Stimulated activated CD4-positive, alpha-beta T cell treated with anti-CD3 and anti-CD28 coated beads, Interleukin-1b, Interleukin-23, amount 100 ng/mL, for 24 hours (primary cell): ENCODE measurements at places on chromosomes 4 and X.

DNA sequence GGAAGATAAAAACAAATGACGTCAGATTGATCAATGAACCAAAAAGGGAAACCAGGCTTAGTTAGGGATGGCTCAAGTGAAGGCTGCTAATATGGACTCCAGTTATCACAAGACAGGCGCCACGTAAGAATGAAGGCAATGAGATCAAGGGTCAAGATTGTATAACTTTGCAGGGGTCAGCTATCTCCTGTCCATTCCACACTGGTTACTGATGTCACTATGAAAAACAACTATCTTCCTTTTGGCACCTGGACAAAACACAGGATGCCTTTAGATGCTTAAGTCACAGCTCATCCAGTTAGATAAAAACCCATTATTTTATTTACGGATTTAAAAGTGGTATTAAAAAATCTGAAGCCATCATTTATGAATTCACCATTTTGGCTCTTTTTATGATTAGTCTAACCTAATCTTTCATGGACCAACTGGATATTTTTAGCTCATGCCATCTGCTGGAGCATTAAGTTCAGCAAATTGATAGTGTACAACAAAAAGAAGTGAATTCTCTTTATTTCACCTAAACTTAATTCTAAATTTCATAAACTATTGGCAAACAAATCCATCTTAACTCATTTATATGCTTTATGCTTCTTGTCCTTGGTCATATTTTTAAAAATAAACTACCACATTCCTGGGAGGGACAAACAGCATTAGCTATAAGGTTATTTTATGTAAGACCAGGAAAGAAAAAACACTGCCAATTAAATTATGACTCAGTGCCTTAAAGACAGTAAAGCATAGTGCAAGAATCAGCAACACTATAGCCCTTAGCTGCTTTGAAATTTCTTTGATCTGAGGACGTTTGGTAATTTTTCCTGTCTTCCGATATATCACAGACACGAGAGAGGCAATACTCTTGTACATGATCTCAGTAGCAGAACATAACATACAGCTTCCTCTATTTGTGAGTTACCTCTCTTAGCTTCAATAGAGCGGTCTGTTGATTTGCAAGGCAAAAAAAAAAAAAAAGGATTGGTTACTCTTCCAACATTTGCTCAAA is 27.0 kb downstream of the DHX15 start:
- no peak for DNase-seq

GRCh38 chr4:8539661-8540060 is 40.5 kb upstream of the GPR78 start:
- DNase-seq: no peak

- DNase-seq: no peak
These were observed 25.9 kb downstream of the NSG1 start for GRCh38 chr4:4412641-4413372.

- no peak for DNase-seq
These were observed 38.6 kb downstream of the PHOX2B start for GRCh38 chr4:41709844-41710481.

DNA sequence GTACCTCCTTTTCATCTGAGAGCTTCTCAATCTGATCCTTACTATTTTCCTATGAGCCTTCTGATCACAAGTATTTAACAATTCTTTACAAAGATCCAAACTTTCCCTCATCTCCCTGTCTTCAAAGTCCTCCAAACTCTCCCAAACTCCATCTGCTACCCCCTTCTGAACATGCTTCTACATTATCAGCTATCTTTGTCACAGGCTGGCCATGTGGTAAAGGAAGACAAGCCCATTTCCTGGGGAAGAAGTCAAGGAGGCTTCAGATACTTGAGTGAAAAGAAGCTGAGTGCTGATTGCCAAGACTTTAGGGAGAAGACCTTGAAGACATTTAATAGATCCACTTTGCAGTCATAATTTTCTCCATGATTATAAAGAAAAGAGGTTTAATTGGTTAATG is 231.4 kb downstream of the CWH43 start:
- no peak for DNase-seq
